ENCODE measurements at places on chromosomes 7 and 10.
A peak's percentile ranks its signal among the peaks of the same experiment; 100 is the strongest.

DNA sequence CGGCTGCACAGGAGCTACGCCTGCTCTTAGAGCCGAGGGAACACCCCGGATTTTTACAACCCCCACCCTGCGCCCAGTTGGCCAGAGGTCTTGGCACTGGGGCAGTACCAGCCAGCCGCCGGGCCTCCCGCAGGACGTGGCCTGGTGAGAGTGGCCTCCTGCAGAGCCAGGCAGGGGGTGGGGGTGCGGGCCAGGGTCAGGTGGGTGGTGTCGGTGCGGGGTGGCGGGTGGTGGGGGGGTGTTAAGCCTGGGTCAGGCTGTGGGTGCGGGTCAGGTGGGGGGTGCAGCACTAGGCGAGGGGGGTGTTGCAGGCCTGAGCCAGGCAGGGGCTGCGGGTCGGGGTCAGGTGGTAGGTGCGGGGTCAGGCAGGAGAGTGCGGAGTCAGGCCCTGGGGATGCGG lies 647 bp downstream of the ECHS1 start:
- H3K4me3 ChIP-seq = no peak overlapping the region
- H3K27me3 ChIP-seq = no peaks in the 10 kb centered on the region
- no peak overlapping the region for H3K27ac ChIP-seq
- no peak for DNase-seq

- H3K4me3 ChIP-seq = no peak overlapping the region
- H3K27ac ChIP-seq = no peak overlapping the region
- H3K4me1 ChIP-seq = no peaks in the 10 kb centered on the region
- no peaks in the 10 kb centered on the region for H3K27me3 ChIP-seq
Measured at GRCh38 chr10:64091897-64092296, 570.7 kb downstream of the REEP3 start.

GRCh38 chr10:94683214-94684054 lies at the start of gene CYP2C18:
TSS of gene CYP2C18 (plus strand) at chr10:94683729. CDS start at chr10:94683820, 91 bp downstream.
- H3K27ac ChIP-seq = no peak within 1 kb of the TSS
- no peaks in the 10 kb centered on the region for H3K27me3 ChIP-seq
- no peaks in the 10 kb centered on the region for H3K4me1 ChIP-seq
- H3K36me3 ChIP-seq = no peaks in the 10 kb centered on the region

DNA sequence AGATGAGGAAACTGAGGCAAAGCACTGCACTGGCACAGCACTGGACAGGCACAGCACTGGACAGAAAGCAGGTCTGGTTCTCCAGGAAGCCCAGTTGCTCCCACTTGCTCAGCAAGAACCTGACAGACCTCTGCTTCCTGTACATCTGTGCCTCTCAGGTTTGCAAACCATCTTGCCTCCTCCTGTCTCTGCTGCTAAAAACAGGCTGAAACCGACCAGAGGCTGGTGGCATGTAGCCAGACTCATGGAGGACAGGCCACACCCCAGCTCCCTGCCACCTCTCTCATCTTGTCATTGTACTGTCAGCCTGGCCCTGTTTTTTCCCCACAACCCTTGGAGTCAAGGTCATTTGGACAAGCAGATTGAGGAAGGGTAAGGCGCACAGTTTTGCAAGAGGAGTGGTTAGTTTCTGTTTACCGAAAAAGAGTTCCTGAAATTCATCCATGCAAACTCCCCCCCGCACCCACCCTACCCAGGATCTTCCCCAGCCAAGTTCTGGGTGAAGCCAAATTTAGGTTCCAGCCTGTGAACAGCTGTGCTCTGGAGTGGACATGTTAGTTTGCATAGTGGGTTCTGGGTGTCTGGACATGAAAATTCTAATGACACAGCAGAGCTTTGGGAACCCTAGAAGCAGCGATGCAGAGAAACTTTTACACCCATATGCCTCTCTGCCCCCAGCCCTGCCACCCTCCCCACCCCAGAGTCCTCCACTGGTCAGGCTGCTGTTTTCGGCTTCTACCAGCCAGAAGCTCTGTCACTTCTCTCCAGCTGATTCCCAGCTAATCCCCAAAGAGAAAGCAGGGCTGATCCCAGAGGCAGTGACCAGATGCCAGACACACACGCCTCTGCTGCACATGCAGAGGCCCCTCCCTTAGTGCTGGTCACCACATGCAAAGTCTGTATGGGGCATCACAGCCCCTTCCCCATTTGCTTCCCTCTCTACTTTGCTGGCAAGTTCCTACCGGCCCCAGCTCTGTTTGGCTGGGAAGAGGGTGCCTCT lies 8.5 kb upstream of the C10orf105 start:
- peaks cover 51% of the 10 kb centered on the region for H3K4me1 ChIP-seq
- no peaks in the 10 kb centered on the region for H3K36me3 ChIP-seq
- H3K27ac ChIP-seq = peak overlapping the region; percentile 95
- peak; percentile 85 for DNase-seq
- H3K27me3 ChIP-seq = no peaks in the 10 kb centered on the region

DNA sequence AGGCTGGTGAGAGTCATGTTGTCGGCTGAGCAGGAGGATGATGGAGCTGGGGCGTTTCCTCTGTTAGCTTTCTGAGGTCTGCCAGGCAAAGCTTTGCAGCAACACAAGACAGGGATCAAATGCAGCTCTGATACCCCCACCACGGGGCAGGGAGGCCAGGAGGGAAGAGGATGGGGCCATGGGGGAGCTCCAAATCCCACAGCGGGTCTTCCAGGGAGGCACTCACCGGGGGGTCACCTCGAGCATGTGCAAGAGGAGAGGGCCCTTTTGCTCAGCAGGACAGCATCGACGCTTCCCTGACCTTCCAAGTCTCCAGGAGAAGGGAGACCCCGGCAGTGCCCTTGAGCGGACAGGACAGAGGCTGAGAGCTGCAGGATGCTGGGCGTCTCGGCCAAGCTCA lies 127.5 kb downstream of the WDR37 start:
- H3K27me3 ChIP-seq = no peaks in the 10 kb centered on the region
- no peak for DNase-seq
- H3K4me3 ChIP-seq = no peak overlapping the region
- H3K36me3 ChIP-seq = no peaks in the 10 kb centered on the region

DNA sequence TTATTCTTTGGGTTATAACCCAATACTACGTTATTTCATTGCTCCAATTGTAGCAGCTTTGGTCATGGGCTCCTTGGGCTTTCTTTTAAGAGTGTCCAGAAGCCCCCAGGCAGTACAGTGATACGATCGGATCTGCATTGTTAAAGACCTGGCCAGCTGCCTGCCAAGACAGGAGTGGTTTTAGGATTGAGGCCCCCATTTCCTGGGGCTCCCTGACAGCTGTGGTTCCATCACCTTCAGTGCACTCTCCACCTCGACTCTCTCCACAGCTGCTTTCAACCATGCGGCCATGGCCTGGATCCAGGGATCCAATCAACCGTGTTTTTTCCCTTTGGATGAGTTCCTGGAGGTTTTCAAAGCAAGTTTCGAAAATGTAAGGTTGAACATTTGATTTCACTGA lies 123.4 kb upstream of the BTBD16 start:
- H3K27me3 ChIP-seq = peaks cover 29% of the 10 kb centered on the region
- peaks cover 4% of the 10 kb centered on the region for H3K4me1 ChIP-seq
- H3K4me3 ChIP-seq = no peak overlapping the region
- DNase-seq = no peak

- no peaks in the 10 kb centered on the region for H3K27me3 ChIP-seq
- no peak overlapping the region for H3K27ac ChIP-seq
- no peaks in the 10 kb centered on the region for H3K4me1 ChIP-seq
- no peaks in the 10 kb centered on the region for H3K36me3 ChIP-seq
- no peak for DNase-seq
- H3K4me3 ChIP-seq = no peak overlapping the region
Measured at GRCh38 chr7:47782792-47783191, 165.5 kb downstream of the PKD1L1 start.

GRCh38 chr7:158403013-158403821 lies 184.4 kb downstream of the PTPRN2 start:
- no peak for DNase-seq
- H3K4me1 ChIP-seq = no peaks in the 10 kb centered on the region

DNA sequence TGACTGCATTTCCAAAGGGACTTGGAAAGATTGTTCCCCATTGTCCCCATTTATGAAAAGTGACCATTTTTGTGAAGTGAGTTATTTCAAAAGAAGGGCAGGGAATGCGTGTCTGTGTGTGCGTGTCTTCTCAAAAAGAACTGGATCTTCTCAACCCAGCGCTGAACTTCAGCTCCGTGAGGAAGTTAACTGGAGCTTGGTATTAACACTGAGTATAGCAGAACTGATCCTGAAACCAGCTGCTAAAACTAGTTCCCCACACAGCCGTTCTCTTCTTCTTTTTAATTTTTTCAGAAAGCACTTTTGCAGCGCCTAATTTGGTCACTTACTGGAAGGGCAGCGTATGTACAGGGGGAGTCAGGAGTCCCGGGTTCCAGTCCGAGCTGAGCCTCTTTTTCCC lies 45.8 kb upstream of the PLEKHA1 start:
- no peak for DNase-seq
- no peaks in the 10 kb centered on the region for H3K4me1 ChIP-seq
- H3K4me3 ChIP-seq = no peak overlapping the region

DNA sequence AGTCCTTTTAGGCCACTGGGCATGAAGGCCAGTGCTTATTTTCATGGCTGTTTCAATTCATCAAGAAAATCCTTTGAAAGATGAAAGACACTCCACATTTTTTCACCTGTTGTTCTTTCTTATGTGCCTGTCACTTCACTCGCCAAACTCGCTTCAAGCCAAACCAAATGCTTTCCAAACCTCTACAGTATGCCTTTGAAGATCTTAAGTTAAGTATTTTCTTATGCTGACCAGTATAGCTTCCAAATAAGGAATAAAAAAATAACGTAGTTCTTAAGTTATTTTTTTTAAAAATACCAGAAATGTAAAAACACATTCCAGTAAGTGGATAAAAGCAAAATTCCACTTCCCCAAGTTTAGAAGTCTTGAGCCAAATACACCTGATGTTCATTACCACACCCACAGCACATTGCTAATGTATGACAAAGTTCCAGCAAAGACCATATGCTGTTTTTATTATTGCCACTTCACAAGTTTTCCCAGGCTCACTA lies 186.1 kb downstream of the MTERF1 start:
- no peaks in the 10 kb centered on the region for H3K27me3 ChIP-seq
- no peak for DNase-seq
- no peaks in the 10 kb centered on the region for H3K4me1 ChIP-seq
- H3K36me3 ChIP-seq = no peaks in the 10 kb centered on the region

GRCh38 chr7:90239050-90239449 lies 5.9 kb upstream of the CFAP69 start:
- no peaks in the 10 kb centered on the region for H3K36me3 ChIP-seq
- no peaks in the 10 kb centered on the region for H3K4me1 ChIP-seq
- no peak overlapping the region for H3K27ac ChIP-seq
- H3K4me3 ChIP-seq = no peak overlapping the region
- DNase-seq = no peak
- H3K27me3 ChIP-seq = peaks cover 4% of the 10 kb centered on the region

GRCh38 chr10:88624840-88625239 lies 38.3 kb downstream of the LIPJ start:
- H3K36me3 ChIP-seq = no peaks in the 10 kb centered on the region
- no peak overlapping the region for H3K27ac ChIP-seq
- no peaks in the 10 kb centered on the region for H3K27me3 ChIP-seq
- H3K4me3 ChIP-seq = no peak overlapping the region

GRCh38 chr7:5448378-5449037 lies 24.9 kb upstream of the TNRC18 start:
- no peaks in the 10 kb centered on the region for H3K36me3 ChIP-seq
- H3K27ac ChIP-seq = no peak overlapping the region
- no peaks in the 10 kb centered on the region for H3K27me3 ChIP-seq
- no peak for DNase-seq
- H3K4me1 ChIP-seq = no peaks in the 10 kb centered on the region

- H3K4me3 ChIP-seq = no peak overlapping the region
- H3K36me3 ChIP-seq = no peaks in the 10 kb centered on the region
- DNase-seq = no peak
- peaks cover 10% of the 10 kb centered on the region for H3K27me3 ChIP-seq
- no peaks in the 10 kb centered on the region for H3K4me1 ChIP-seq
Measured at GRCh38 chr10:93718937-93719725, 16.7 kb upstream of the FRA10AC1 start.

GRCh38 chr7:80873140-80873539 lies 45.7 kb downstream of the SEMA3C start:
- H3K4me3 ChIP-seq = no peak overlapping the region
- H3K4me1 ChIP-seq = no peaks in the 10 kb centered on the region
- no peaks in the 10 kb centered on the region for H3K36me3 ChIP-seq
- H3K27me3 ChIP-seq = no peaks in the 10 kb centered on the region
- DNase-seq = no peak

GRCh38 chr7:144822223-144822622 lies 13.6 kb downstream of the TPK1 start:
- no peaks in the 10 kb centered on the region for H3K36me3 ChIP-seq
- no peaks in the 10 kb centered on the region for H3K27me3 ChIP-seq
- H3K4me3 ChIP-seq = no peak overlapping the region
- DNase-seq = no peak

DNA sequence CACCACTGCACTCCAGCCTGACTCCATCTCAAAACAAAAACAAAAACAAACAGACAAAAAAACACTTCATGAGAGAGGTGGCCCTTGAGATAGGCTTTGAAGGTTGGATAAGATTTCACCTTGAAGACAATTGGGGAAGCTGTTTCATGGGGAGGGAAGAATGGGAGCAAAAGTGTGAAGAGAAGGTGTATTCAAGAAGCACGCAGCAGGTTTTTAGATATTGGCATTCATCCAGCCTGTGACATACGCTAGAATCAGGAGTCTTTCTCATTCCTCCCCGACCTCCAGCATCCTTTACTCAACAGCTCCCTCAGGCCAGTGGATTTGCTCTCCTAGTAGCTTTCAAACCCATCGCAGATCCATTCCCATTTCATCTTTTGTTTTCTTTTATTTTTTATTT lies 116.3 kb upstream of the FAM171A1 start:
- no peaks in the 10 kb centered on the region for H3K4me1 ChIP-seq
- no peaks in the 10 kb centered on the region for H3K36me3 ChIP-seq
- no peak overlapping the region for H3K27ac ChIP-seq
- peaks cover 12% of the 10 kb centered on the region for H3K27me3 ChIP-seq
- H3K4me3 ChIP-seq = no peak overlapping the region
- no peak for DNase-seq

GRCh38 chr7:92403760-92404074 lies 43.6 kb upstream of the GATAD1 start:
- H3K4me3 ChIP-seq = no peak overlapping the region
- no peaks in the 10 kb centered on the region for H3K36me3 ChIP-seq
- DNase-seq = no peak
- H3K4me1 ChIP-seq = no peaks in the 10 kb centered on the region
- H3K27me3 ChIP-seq = no peaks in the 10 kb centered on the region

DNA sequence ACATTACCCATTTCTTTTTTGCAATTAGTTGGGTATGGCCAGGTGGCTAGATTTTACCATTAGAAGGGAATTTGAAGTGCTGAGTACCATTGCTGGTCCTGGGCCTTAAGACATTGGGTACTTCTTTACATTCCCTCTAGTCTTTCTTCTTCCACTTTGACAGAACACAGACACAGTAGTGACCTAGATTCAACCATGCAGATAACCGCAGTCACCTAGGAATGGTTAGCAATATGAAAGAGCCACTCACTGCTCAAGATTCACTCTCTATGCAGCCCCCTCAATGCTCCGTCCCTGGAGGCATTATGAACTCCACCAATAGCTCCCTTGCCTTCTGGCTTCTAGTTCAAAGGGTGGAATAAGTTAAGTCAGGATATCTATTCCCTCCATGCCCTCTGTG lies 16.2 kb upstream of the PON1 start:
- H3K36me3 ChIP-seq = no peaks in the 10 kb centered on the region
- H3K27me3 ChIP-seq = no peaks in the 10 kb centered on the region
- H3K27ac ChIP-seq = no peak overlapping the region
- no peak overlapping the region for H3K4me3 ChIP-seq
- DNase-seq = no peak

Data from T-cell (primary cell).